Stimulated activated CD8-positive, alpha-beta memory T cell treated with anti-CD3 and anti-CD28 coated beads, Interleukin-15, amount 100 ng/mL, for 4 hours (primary cell): ENCODE measurements at places on chromosomes 1 and 21.

- DNase-seq = no peak
Measured at GRCh38 chr1:178180405-178180804, 86.5 kb downstream of the RASAL2 start.

GRCh38 chr1:190578017-190578416 is 100.4 kb upstream of the BRINP3 start:
- DNase-seq = no peak

DNA sequence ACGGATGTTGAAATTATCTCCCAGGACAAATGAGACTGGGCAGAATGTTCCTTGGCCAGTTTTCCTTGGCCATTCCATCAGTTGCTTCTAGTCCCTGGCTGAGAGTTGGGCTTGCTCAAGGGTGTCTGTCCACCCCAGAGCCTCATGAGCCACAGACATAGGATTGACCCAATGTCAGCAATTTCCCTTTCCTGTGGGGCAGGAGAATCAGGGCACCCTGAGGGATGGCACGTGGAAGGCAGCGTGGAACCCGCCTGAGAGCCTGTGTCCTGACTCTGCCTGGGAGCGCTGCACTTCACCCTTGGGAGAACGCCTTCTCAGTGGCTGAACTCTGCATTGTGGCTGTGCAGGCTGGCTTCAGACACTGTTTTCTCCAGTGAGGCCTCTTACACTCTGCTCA is 71.3 kb upstream of the B3GALNT2 start:
- DNase-seq = no peak

DNA sequence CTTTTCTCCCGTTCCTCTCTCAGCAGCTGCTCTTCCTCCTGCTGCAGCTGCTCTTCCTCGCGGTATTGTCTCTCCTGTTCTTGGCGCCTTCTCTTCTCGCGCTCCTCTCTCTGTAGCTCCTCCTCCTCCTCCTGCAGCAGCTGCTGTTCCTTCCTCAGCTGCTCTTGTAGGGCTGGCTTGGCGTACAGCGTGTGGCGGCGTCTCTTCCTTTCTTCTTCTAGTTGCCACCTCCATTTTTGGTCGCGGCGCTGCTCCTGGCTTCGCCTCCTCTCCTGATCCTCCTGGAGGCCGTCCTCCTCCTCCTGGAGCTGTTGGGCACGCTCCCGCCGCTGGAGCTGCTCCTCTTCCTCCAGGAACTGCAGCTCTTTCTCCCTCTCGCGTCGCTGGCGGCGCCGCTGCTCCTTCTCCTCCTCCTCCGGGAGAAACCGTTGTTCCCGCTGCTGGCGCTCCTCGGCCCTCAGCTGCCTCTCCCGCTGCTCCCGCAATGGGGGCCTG is 4.8 kb downstream of the TCHH start:
- no peak for DNase-seq

DNA sequence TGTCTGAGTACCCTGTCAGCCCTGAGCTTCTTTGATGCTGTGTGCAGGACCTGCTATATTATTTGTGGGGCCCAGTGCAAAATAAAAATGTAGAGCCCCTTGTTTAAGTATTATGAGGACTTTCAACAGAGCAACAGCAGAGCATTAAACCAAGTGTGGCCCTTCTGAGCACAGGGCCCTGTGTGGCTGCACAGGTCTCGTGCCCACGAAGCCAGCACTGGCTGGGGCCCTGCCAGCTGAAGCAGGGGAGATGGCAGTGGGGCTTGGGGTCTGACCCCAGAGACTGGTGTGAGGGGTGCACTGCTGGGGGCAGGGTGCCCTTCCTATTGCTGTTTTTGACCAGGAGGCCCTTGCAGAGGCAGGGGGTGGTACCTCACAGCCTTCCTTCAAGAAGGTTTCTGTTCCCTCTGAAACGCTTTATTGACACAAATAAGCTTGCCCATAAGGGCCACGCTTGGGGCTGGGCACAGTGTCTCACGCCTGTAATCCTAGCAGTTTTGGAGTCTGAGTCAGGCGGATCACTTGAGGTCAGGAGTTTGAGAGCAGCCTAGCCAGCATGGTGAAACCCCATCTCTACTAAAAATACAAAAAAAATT is 2.2 kb upstream of the SEMA4A start:
- no peak for DNase-seq

- no peak for DNase-seq
Measured at GRCh38 chr1:52482326-52483004, 70.4 kb downstream of the TUT4 start.
